ENCODE measurements at places on chromosomes 12 and 14.
A peak's percentile ranks its signal among the peaks of the same experiment; 100 is the strongest.

DNA sequence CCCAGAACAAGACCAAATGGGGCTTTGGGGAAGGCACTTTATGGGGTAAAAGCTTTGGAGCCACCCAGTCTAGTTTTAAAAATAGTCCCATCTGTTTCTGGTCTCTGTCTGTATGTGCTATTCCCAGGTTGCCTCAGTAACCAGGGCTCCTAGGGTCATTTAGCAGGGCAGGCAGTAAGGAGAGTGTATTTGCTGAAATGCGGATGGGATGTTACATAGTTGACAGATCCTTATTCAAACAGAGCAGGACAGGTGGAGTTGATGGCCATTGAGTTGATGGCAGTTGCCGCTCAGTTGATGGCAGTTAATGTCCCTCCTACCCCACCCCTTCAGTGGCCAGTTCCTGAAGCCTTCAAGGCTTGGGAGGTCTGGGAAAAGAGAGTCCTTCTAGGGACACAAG, 4.6 kb downstream of the ZC3H10 start:
- no peaks in the 10 kb centered on the region for H3K27me3 ChIP-seq
- no peak overlapping the region for H3K4me3 ChIP-seq
- no peak overlapping the region for H3K27ac ChIP-seq
- no peak for DNase-seq

- peak; percentile 19 for DNase-seq
- peaks cover 44% of the 10 kb centered on the region for H3K36me3 ChIP-seq
- no peaks in the 10 kb centered on the region for H3K27me3 ChIP-seq
These were observed 823 bp upstream of the RAB5B start for GRCh38 chr12:55972911-55973598.

GRCh38 chr14:32200368-32201192, 1.3 kb upstream of the RNU6-7 start:
- no peak overlapping the region for H3K27ac ChIP-seq
- no peak for DNase-seq
- H3K27me3 ChIP-seq: peaks cover 9% of the 10 kb centered on the region
- peaks cover 4% of the 10 kb centered on the region for H3K36me3 ChIP-seq
- peaks cover 34% of the 10 kb centered on the region for H3K4me1 ChIP-seq
- H3K4me3 ChIP-seq: peak overlapping the region; percentile 77

- no peaks in the 10 kb centered on the region for H3K27me3 ChIP-seq
- no peaks in the 10 kb centered on the region for H3K4me1 ChIP-seq
- no peak overlapping the region for H3K27ac ChIP-seq
- no peak for DNase-seq
- no peak overlapping the region for H3K4me3 ChIP-seq
These were observed 227.1 kb downstream of the NUBPL start for GRCh38 chr14:31788340-31788739.

DNA sequence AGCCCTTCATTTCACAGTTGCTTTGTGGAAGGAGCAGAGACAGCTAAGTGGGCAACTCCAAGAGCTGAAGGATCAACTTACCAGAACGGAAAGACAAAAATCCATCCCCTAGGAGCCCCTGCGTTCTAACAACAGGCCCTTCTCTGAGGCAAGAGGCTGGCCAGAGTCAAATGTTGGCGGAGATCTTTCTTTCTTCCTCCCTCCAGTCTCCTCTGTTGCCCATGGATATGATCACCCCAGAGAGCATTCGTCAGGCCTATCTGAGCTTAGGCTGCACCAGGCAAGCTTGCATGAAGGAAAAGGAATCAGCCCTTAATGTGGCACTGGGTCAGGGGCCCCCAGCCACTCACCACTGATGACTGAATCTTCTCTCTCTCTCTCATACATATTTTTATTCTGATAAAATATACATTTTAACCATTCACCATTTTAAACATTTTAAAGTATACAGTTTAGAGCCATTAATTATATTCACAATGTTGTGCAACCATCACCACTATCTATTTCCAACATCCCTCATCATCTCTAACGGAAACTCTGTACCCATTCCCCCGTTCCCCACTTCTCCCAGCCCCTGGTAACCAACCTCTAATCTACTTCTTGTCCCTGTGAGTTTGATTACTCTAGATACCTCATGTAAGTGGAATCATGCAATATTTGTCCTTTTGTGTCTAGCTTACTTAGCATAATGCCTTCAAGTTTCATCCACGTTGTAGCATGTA, 52.9 kb upstream of the CCND2 start:
- H3K27ac ChIP-seq: no peak overlapping the region
- peaks cover 8% of the 10 kb centered on the region for H3K27me3 ChIP-seq
- DNase-seq: no peak
- H3K4me3 ChIP-seq: no peak overlapping the region

Data from activated CD4-positive, alpha-beta memory T cell treated with anti-CD3 and anti-CD28 coated beads, Interleukin-2, amount 10 ng/mL, durations not matched to agents 7 days and 5 days (primary cell).